ENCODE measurements at places on chromosomes 2 and 18. TPM values are rescaled to one million over a fixed set of nuclear protein-coding genes. Genes with fewer than 3 reads are reported as not detected.

Gene ADRA2B
- total RNA-seq = 1.2 TPM

Gene SLC5A7
- not detected for total RNA-seq

Gene CNDP1
- total RNA-seq = not detected

Gene HNRNPLL
- total RNA-seq = 39.0 TPM

Gene VIL1
- 0.55 TPM for total RNA-seq

Gene TUBB6
- total RNA-seq = 560 TPM

Gene RGPD3
- total RNA-seq = 0.42 TPM

Gene C2orf72
- total RNA-seq = not detected

Gene ADGRF3
- total RNA-seq = 0.19 TPM

Gene LYPD1
- total RNA-seq = 0.32 TPM

Gene TEX44
- not detected for total RNA-seq

Gene FEV
- total RNA-seq = not detected

Gene DCC
- 0.42 TPM for total RNA-seq

Gene LAMA1
- 7.9 TPM for total RNA-seq

Gene KRTCAP3
- total RNA-seq = 0.48 TPM

Gene B3GNT7
- total RNA-seq = 3.9 TPM

Gene RGPD4
- not detected for total RNA-seq

Gene MC5R
- total RNA-seq = not detected

Gene SERPINB4
- total RNA-seq = not detected

DNA sequence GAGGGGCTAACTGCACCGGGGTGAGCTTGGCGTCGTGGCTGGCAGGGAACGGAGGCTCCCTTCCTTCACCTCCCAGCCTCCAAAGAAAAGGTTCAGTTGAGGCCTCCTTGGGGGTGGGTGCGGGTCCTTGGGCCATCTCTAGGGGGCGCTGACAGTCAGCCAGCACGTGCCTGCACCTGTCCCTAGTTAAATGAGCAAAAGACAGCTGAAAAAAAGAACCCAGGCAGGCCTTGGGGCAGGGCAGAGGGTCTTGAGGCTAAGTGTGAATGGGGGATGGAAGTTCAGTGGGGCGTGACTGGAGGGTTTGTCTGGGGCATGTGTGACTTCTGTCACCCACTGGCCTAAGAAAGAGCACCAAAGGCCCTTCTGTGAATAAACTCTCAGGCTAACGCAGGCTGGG lies 56.4 kb downstream of the ZFP36L2 start:
- no peak for DNase-seq

- DNase-seq = no peak
Measured at GRCh38 chr18:62080172-62080900, 106.5 kb downstream of the PIGN start.

DNA sequence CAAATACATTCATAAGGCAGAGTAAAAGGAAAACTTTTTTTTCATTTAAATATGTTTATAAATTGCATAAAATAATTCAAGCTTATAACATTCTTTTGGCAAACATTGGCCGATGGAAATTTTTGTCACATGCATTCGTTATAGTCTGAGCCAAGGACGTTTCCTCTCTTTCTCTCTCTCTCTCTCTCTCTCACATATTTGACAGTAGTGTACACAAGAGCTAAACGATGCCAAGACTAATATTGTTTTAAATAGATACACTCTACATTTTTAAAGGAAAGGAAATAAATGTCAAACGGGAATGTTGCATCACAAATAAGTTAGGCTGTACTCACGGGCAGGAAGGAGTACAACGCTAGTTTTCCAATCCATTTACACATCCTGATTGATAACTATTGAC lies 251.1 kb upstream of the SMIM21 start:
- DNase-seq = no peak

- DNase-seq = no peak
Measured at GRCh38 chr2:32591669-32592463, 36.0 kb upstream of the TTC27 start.

DNA sequence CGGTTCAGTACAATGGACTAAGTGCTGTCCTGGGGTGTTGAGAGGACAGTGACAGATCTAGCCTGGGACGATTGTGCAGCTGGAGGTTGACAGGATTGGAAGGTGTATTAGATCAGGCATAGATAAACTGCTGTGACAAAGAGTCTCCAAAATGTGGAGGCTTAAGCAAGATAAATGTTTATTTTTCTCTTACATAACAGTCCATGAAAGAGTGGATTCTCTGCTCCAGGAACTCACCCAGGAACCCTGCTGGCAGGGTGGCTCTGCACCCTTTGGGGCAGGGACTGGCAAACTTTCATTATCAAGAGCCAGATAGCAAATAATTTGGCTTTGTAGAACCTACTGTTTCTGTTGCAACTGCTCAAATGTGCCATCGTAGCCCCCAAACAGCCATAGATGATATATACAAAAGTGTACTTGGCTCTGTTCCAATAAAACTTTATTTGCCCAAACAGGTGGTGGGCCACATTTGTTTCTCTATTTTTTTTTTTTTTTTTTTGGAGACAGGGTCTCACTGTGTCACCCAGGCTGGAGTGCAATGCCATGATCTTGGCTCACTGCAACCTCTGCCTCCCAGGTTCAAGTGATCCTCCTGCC lies 9.7 kb downstream of the HRH4 start:
- no peak for DNase-seq

- no peak for DNase-seq
Measured at GRCh38 chr18:51110073-51110797, 80.2 kb downstream of the SMAD4 start.

GRCh38 chr2:11505652-11506610 lies 27.9 kb upstream of the GREB1 start:
- DNase-seq = no peak

DNA sequence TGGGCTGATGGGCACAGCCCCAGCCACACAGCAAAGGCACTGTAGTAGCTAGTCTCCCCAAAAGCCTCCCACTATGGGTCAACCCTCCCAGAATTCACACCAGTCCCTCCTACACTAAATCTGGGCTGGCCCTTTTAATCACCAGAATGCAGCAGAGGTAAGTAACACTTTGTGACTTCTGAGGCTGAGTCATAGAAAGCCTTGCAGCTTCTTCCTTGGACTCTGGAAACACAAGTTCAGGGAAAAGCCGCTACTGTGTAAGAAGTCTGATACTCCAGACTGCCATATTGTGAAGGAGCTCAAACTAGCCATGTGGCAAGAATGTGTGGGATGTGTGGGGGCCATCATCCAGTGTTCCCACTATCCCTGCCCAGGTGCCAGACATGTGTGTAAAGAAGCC lies 19.0 kb upstream of the SIX2 start:
- no peak for DNase-seq

- no peak for DNase-seq
Measured at GRCh38 chr2:75155115-75155514, 44.2 kb downstream of the TACR1 start.

- DNase-seq = peak; percentile 91
Measured at GRCh38 chr18:31942291-31942998, 483 bp downstream of the TRAPPC8 start.

DNA sequence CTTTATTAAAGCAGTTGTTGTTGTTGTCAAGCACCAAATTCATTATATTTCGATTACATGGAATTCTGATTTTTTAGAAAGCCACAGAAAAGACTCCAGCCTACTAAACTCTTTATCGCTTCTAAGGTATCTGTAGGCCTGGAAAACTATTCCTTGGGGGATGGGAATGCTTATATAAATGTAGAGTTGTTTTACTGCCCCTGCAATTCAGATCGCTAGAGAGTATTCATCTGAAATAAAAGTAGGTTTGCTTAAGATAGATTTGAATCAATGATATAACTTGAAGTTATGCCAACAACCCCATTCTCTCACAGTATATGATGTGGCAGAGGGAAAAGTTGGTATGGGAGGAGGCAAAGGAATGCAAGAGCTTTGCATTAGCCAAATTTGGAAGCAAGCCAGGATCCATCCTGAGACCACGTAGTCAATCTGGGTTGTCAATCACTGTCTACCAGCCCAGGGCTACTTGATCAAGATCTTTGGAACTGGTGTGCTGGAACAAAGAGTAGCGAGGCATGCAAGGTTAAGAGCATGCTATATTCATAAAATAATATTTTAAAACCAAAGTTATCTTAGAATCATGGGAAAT lies 95.9 kb downstream of the LYPD6B start:
- no peak for DNase-seq

DNA sequence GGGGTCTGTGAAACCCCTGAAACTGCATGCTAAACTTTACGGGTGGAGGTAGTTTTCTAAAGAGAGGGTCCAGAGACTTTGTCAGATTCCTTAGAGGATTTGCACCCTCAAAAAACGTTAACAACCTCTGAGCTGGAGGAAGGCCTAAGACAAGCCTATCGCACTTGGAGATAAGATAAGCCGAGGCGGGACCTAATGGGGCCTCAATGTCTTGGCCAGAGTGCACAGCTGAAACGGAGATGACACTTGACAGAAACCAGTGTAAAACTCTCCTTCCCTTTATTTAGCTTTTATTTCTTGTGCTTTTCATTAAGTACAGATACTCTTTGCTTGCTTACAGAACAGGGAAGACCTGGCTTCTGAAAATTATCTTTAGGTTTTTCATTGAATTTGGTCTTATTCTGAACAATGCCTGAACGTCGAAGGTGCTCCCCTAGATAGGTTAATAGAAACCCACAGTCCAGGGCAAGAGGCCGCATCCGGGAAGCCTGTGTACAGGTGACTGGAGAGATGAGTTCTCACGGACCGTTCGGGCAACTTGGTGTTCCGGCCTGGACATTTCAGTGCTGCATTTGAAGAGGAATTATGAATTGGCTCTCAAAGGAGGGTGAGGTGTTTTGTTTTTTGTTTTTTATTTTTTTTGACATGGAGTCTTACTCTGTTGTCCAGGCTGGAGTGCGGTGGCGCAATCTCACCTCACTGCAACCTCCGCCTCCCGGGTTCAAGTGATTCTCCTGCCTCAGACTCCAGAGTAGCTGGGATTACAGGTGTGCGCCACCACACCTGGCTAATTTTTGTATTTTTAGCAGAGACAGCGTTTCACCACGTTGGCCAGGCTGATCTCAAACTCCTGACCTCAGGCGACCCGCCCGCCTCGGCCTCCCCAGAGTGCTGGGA lies 49.7 kb downstream of the SH3BP4 start:
- DNase-seq = no peak

- no peak for DNase-seq
Measured at GRCh38 chr2:9217838-9218770, 11.5 kb downstream of the ASAP2 start.

- no peak for DNase-seq
Measured at GRCh38 chr2:158104903-158105302, 3.2 kb downstream of the UPP2 start.

- DNase-seq = no peak
Measured at GRCh38 chr2:240294514-240294913, 140.9 kb upstream of the GPC1 start.

DNA sequence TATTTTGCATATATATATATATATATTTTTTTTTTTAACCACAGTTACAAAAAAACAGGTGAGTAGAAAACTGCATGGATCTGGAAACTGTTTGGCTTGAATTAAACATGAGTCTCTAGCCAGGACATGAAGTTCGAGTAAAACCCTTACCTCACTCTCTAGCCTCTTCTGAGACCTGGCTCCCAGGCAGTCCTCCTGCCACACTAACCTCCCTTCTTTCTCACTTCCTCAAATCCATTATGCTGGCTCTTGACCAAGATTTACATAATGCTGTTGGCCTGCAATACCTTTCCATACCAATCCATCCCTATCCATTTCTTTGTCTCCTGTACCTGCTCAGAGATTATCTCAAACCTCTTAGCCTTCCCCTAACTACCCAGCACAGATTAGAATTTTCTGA lies 34.0 kb downstream of the PIGN start:
- no peak for DNase-seq

- DNase-seq = no peak
Measured at GRCh38 chr2:46485002-46485401, 5.6 kb downstream of the TMEM247 start.

GRCh38 chr2:55733335-55733734 lies 39.7 kb upstream of the PNPT1 start:
- no peak for DNase-seq

DNA sequence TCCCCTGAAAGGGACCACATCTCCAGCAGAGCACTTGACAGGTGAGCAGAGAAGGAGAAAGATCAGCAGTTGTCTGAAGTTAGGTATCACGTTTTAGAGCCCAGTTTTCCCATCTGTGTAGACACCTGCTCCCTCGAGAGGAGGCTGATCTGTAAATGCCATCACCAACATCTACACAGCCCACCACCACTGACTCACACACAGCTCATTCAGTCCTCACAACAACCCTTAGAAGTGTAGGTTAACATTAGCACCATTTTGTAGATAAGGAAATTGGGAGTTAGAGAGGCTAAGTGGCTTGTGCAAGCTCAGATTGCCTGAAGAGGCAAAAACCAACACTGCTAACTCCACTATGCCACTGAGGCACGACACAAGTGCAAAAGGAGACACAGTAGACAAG lies 37.2 kb upstream of the STAT1 start:
- DNase-seq = no peak

- DNase-seq = peak; percentile 89
Measured at GRCh38 chr2:176136374-176137251, 7.1 kb downstream of the HOXD8 start.

DNA sequence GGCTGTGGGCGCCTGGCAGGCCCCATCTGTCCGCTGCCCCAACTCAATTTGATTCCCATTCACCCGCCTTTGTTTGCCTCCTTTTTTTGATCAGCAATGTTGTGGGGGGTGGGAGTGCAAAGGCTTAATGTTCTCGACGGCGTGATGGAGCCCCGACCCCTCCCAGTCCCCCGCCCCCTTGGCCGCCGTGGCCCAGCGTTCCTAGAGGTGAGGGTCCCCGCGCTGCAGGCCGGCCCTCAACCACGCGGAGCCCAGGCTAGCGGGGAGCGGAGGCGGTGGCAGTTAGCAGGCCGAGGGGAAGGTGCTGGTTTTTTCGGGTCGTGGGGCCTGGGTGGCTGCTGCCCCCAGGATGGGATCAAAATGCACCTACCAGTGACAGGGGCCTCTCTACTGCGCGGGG lies 274.7 kb upstream of the SKOR2 start:
- DNase-seq = no peak

DNA sequence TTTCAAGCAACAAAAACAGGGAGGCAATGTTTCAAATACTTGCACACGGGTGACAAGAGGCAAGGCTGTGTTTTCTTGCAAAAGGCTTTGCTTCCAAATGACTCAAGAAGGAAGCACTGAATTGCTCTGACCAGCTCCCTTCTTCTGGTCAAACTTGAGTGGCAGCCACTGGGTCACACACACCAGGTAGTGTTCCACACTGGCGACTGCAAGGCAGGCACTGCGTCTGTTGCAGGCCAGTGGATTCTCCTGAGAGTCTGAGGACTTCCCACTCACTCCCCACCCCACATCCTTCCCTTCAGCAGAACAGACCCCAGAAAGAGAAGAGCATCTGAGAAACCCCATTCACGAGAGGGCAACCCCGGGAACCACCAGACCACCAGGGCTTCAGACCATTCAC lies 19.8 kb downstream of the PARD6G start:
- DNase-seq = no peak

DNA sequence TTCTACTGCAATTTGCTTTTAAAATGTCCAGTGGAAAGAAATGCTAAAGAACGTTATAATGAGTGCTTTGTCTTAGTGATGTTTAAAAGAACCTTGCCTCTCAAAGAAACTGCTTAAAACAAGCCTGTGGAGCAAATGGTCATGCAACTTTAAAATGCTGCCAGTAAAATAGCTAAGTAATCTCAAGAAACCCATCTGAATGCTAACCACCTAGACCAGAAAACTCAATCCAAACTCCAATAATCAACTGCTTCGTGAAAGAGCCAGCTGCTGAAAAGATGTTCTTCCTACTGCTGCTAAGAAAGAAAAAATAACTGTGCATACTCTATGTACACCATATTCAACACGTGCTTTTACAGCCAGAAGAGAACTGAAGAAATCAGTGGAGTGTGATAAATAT lies 145.6 kb downstream of the PDE1A start:
- DNase-seq = no peak
